Midbrain (tissue), 1 donor: ENCODE measurements at places on chromosomes 5 and 9.

DNA sequence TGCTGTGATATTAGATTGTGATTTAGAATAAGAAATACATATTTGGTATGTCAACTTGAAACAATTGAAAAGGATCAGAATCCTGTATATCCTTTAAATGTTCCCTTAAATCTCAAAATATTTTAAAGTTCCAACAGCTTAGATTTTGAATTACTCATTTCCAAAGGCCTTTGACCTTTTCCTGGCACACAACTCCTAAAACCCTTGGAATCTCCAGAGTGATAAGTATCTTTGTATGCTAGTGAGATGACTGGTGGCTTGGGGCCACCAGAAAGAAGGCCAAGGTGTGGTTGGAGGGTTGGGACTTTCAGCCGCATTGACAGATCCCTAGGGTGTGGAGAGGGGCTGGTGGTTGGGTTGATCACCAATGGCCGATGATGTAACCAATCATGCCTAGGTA is 104.7 kb downstream of the YIPF5 start:
- no peak for DNase-seq

DNA sequence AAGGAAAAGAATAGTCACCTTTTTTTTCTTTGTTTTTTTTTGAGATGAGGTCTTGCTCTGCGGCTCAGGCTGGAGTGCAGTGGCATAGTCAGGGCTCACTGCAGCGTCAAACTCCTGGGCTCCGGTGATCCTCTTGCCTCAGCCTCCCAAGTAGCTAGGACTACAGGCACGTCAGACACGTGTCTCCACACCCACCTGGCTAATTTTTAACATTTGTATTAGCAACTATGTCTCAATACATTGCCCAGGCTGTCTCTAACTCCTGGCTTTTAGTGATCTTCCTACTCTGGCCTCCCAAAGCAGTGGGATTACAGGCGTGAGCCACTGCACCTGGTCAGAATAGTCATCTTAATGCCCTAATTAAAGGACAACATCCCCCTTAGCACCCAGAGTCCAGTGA is 54.4 kb upstream of the CTSL start:
- no peak for DNase-seq

- DNase-seq: no peak
Observed at GRCh38 chr9:37378613-37379004, 43.9 kb upstream of the GRHPR start.

DNA sequence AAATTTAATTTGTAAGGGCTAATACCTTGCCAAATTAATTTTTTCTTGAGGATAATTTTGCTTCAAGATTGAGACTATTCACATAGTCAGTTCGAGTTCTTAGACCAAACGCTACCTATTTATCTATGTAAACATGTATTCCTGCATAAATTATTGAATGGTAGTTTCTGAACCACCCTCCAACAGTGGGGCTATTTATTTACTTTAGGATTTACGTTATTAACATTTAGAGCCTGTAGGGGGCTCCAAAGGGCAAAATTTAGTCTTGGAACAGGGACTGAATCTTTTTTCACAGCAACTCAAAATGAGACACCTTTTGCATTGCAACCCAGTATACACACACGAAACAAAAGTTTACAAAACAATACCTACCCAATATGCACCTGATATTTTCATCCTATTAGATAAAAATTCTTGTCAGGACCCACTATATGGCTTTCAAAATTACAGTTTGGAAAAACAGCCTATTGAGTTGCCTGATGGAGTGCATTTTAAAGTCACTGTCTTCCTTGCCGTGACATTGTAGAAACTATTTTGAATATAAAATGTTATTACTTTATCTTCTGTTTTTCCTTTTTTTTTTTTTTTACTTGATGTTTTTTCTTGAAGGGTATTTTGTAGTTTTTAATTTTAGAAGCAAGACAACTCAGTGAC is 47.1 kb upstream of the POU4F3 start:
- DNase-seq: peak; percentile 37

GRCh38 chr9:121699571-121700164 is 48.2 kb downstream of the DAB2IP start:
- DNase-seq: no peak

GRCh38 chr9:92965061-92965758 is 17.9 kb downstream of the FGD3 start:
- no peak for DNase-seq

DNA sequence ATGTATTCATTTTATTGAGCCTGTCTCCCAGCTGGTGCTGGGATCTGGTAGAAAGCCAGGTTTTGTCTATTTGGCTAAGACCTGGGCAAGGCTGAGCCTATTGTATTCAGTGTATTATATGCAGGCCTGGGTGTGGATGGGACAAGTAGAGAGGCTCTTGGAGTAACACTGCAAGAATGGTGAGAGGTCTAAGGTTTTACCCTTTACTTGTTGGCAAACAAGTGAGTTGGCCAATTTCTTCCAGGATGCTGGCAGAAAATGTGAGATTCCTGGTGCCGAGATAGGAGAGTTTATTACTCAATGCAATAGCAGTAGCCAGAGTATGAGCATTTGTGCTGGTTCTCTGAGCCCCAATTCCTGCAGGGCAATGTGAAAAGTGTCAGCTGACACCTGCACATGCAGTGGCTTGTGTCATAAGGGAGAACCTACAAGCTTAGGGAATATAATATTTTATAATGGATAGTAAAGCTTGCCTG is 141.7 kb upstream of the PRLR start:
- no peak for DNase-seq

GRCh38 chr9:38700695-38701094 is 19.2 kb downstream of the FAM240B start:
- DNase-seq: no peak

GRCh38 chr5:127031863-127032232 is 1.5 kb upstream of the MARCHF3 start:
- no peak for DNase-seq

DNA sequence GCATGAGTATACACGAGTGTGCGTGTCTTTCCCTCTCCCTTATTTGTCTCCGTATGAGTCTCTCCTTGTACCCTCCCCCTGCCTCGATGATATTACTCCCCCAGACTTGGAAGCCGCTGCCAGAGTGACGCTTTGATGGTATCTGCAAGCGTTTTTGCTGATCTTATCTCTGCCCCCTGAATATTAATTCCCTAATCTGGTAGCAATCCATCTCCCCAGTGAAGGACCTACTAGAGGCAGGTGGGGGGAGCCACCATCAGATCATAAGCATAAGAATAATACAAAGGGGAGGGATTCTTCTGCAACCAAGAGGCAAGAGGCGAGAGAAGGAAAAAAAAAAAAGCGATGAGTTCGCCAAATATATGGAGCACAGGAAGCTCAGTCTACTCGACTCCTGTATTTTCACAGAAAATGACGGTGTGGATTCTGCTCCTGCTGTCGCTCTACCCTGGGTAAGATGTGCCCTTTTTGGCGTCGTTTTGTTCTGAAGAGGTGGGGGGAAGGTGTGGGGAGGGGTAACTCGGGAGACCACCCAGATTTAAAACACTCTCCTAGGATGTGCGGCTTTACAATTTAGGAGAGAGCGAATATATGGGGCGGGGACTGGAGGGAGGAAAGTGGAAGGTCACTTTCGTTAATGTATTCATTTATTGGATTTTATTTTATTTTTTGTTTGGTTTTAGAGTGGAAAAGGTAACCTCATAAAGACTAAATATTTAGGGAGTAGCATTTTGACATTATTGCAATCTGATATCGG is at the start of gene GABRG2:
TSS of gene GABRG2 (plus strand) at position 119 of the 757 bp plus-strand sequence. CDS start at position 346, 227 bp downstream.
- no peak for DNase-seq

DNA sequence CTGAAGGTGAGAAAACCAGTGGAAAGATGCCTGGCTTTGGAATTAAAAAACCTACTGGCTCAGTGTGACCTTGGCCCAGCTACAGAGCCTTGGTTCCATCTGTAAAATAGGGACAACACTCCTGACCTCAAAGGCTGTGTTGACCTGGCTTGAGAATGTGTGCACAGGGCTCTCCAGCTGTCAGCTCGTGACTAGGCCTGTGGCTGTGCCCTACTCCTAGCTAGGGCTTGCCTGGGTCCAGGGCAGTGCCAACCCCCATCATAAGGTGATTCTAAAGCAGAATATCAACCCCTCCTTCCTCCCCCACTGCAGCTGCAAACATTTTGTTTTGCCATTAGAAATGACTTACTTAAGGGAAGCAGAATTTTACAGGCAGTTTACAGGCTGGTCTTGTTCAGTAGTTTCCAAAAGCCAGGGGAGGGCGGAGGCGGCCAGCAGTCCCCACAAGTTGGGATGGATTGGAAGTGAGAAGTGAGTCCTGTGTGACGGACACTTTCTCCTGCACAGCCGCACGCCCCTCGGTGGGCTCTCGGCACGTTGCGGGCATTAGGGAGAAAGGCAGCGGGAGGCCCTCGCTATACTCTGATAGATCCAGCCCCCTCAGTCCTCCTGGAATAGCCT is 7.3 kb downstream of the PITX1 start:
- no peak for DNase-seq

GRCh38 chr5:144086295-144086694 is 84.2 kb downstream of the YIPF5 start:
- no peak for DNase-seq

DNA sequence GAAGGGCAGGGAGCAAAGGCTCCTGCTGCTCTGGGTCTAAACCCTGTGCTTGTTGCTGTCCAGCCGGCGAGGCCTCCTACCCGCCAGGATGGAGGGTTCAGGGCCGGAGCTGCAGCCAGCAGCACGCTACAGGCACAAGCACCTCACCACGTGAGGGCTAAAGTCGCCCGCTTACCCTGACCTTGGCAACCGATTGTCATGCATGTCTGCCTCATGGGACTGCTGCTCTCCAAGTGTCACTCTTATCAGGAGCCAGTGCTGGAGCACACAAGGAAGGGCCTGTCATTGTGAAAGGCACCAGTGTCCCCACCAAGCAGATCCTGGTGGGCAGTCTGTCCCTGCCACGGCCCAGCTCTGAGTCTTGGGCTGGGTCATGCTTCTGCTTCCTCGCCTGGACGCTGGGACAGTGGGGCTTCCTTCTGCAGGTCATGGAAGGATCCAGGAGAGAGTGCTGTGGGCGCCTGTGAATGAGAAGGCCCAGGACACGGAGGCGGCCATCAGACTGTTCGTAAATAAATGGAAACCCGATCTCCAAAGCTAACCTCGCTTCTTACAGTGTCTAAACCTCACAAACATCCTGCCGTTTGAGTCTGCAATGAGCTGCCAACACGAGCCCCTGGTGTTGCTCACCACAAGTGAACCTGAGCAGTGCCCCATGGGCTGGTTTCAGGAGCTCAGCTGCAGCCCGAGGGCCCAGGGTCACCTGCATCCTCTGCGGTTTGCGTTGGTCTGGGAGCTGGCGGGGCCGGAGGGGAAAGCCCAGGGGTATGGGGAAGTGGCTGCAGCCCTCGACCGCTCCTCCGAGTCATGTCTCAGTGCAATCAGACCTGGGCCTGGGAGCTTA is 58.2 kb upstream of the RXRA start:
- DNase-seq: no peak

DNA sequence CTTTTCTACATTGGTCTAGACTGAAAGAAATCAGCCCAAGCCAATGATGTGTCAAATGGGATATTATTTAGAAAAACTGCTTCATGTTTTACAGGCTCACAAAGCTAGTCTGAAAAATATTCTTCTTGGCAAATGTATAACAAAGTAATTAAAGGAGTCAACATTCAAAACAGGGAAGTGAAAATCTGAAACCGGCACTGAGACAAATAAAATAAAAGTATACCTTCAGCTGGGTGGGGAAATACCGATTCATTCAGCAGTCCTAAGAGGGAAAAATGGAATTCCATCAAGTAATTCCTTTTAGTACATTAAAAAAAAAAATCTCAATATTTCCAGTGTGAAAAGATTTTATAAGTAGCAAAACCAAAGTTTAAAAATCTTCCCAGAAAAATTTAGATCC is 259.6 kb upstream of the SLC24A2 start:
- no peak for DNase-seq

DNA sequence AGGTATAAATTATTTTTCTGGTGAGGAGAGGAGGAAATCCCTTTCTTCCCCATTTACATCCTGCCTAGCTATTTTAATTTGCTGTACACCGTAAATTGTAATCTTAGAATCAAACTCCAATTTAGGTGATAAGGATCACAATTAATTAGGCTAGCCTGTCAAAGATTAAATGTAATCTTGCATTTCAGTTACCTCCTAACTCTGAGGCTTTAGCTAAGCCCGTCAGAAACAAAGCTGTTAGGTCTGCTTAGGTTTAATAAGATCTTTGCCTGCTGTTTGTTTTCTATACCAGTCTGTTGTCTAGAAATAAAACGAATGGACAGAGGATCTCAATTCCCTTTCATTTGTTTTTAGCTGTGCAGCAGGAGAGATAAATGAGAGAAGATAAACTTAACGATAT is 51.5 kb downstream of the PIK3R1 start:
- DNase-seq: no peak

DNA sequence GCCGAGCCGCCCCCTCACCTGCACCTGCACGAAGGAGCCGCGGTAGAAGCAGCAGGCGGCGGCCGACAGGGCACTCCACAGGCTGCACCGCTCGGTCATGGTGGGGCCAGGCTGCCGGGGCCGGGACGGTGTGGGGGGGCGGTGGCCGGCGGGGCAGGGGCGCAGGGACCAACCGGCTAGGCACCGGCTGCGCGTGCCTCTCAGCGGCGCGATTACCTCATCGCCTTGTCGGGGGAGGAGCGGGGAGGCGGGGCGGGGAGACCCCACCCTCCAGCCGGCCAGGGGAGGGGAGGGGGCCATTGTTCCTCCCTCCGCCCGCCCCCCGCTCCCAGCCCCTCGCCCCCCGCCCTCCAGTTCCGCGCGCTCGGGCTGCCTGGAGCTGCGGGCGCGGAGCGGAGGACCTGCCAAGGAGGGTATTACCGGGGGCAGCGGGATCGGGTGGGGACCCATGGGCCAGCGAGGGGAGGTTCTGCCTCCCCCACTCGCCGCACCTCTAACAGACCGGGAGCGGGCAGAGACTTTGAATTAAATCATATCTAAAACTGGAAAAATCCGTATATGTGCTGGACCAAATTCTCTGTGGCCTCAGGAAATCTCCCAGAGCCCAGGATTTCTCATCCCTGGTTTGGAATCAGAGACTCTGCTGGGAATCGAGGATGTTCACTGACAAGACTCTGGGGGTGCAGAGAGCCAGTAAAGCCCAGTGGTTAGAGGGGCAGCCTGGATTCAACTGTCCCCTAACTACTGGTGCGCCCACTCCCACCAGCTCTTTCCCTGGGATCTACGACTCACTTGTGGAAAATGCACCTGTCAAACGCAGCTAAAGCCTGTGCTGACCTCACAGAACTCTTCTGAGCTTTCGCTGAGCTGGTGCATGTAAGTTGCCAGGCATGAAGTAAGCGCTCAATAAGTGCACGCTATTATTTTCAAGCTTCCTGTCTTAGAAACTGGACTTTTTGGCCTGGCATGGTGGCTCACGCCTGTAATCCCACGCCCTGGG is 20.3 kb upstream of the TOR2A start:
- no peak for DNase-seq
